Heart left ventricle (tissue), 16 donors: ENCODE measurements at places on chromosomes 7 and 10. TPM values are rescaled to one million over a fixed set of nuclear protein-coding genes. Genes with fewer than 3 reads are reported as not detected.

CAMK2B gene
- 93.2 TPM for total RNA-seq

BTBD16 gene
- not detected for total RNA-seq

TAS2R41 gene
- total RNA-seq, result not detected

NANOS1 gene
- 19.5 TPM for total RNA-seq

ORC5 gene
- 9.7 TPM for total RNA-seq

LRRC27 gene
- 3.9 TPM for total RNA-seq

UPK3B gene
- not detected for total RNA-seq

IQUB gene
- 1.3 TPM for total RNA-seq

SCIN gene
- total RNA-seq, result 1.7 TPM

SPOCK2 gene
- 8.0 TPM for total RNA-seq

SLC18A3 gene
- total RNA-seq, result not detected

SRRM3 gene
- 6.5 TPM for total RNA-seq

JAZF1 gene
- 18.3 TPM for total RNA-seq

RELN gene
- total RNA-seq, result 1.9 TPM

MAGI2 gene
- 3.8 TPM for total RNA-seq

CALY gene
- total RNA-seq, result not detected

GNGT1 gene
- total RNA-seq, result not detected

CALHM3 gene
- not detected for total RNA-seq

SFRP5 gene
- total RNA-seq, result 0.28 TPM

BEND7 gene
- total RNA-seq, result 11.9 TPM

C10orf53 gene
- total RNA-seq, result not detected

FBXL13 gene
- 0.38 TPM for total RNA-seq

CLEC5A gene
- total RNA-seq, result not detected

RBP4 gene
- 12.9 TPM for total RNA-seq

WEE2 gene
- not detected for total RNA-seq

KIAA1217 gene
- total RNA-seq, result 44.0 TPM

ITGB8 gene
- 2.7 TPM for total RNA-seq

CAV2 gene
- total RNA-seq, result 273 TPM

ASZ1 gene
- not detected for total RNA-seq

SFMBT2 gene
- total RNA-seq, result 12.2 TPM
